ENCODE measurements at places on chromosomes 5 and 9.

DNA sequence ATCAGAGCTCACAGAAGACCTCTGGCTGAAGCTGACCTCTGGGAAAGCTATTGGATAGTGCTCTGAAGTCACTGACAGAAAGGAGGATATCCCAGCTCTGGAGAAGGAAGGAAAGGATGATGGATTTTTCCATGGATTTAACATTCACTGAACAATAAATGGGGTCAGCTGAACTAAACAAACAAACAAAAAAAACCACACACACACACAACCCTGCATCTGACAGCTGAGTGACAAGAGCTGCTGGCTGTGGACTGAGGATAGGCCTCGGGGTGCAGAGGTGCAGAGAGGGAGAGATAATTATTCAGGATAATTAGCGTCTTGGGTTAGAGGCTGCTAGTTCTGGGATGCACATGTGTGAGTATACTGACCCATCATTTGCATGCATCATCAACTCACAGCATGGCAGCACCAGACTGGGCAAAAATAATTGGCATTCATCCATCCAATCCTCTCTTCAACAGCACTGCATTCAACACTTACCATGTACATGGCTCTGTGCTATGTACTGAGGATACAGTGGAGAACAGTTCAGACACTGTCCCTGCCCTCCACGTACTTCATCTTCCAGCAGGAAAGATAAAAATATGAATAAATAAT, 131.4 kb upstream of the TRIM32 start:
- no peak for DNase-seq

DNA sequence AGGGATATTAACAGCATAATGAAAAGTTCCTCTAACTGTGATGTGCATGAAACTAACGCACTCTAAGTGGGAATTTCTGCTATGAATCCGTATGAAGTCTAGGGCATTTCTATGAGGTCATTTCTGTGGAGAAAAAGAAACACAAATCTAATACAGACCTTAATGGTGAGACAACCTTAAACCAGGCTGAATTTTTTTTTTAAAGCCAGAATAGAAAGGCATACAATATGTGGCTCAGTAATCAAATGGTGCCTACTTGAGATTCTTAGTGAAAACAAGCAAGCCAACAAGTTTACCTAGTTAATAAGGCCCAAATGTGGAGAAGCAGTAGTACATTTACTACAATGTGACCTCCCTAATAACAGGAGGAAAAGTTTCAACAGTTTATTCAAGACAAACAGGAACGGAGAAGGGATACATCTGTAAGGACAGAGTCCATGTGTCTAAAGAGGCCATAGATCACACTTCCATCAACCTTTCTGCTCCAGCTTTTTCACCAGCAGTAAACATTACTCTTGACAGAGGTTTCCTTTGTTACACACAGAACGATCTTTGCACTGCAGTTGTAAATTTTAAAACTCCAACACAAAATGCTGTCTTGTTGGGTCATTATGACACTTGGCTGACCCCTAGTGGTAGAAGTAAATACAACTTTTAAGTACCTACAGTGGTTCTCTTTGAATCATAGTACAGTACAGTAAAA, 26.2 kb downstream of the CARNMT1 start:
- DNase-seq = no peak

GRCh38 chr5:141948812-141949211, 9.2 kb downstream of the PCDH12 start:
- no peak for DNase-seq

DNA sequence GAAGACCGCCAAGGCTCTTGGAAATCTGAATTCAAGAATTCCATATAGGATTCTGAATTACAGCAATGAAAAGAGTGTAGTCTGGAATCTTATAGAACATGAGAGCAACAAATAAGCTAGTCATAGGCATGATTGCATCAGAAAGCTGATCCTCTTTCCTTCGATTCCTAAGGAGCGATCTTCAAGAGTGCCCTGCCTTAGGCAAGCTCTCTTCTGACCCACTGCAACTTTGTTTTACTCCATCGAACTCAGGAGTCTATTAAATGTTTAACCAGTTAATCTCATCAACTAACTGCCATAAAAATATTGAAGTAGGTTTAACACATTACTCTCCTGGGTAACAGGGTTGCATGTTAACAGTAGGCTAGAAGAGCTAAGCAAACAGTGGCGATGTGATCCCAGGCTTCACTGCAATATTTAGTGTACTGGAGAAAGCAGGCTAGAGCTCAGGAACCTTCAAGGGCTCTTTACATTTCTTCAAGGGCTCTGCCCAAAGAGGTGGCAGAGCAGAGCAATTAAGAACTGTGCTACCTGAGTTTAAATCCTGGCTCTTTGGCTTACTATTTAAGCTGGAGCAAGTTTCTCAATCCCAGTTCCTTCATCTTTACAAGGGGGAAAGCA, 146.3 kb downstream of the RORB start:
- DNase-seq = no peak
